Activated naive CD4-positive, alpha-beta T cell treated with anti-CD3 and anti-CD28 coated beads, Interleukin-2, amount 10 ng/mL, durations not matched to agents 7 days and 5 days (primary cell): ENCODE measurements at places on chromosomes 7 and 10.

GRCh38 chr10:22643775-22644174 is 70.6 kb downstream of the PIP4K2A start:
- DNase-seq = no peak

- no peak for DNase-seq
These were observed 185.6 kb downstream of the ANK3 start for GRCh38 chr10:60203993-60204618.

DNA sequence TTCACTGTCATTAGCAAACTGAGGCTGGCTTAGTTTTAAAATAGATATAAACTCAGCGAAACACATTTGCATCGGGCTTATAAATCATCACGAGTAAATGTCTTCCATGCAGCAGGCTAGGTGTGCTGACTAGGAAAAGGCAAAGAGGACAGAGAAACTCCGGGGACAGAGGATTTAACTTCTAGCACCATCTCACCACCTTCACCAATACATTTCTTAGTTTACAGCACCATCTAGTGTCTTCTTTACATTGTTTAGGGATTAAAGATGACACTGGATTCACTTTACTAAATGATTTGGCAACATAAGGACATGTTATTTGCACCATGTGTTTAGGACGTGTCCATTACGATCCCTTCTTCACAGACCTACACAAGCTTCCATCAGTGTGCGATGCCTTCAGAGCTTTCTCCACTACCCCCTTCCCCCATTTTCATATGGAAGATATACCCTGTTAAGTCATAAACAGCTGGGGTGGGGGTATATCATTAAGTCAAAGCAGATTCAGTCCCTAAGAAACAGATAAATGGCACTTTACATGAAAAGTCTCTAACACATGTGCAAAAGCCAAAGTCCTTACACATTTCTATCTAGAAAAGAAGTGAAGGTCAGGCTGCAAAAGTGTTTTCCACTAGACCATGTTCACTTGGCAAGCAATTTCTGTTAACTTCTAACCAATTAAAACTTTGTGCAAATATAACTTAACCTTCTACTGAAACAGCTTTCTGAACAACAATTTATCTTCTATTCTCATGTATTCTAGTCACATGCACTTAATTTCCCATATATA is 103.3 kb downstream of the GRB10 start:
- DNase-seq = no peak

- DNase-seq = no peak
These were observed 663 bp downstream of the HERPUD2 start for GRCh38 chr7:35694161-35694783.

DNA sequence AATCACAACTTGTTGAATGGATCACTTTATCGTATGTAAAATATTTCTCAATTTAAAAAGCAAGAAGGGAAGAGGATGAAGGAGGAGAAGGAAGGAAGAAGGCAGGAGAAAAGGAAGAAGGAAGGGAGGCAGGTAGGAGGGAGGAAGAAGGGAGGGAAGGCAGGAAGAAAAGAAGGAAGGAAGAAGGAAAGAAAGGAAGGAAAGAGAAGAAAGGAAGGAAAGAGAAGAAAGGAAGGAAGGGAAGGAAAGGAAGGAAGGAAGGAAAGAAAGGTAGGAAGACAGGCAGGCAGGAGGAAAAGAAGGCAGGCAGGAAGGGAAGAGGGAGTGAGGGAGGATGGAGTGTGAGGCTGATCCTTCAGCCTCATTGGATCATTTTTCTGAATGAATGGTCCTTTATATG is 145.5 kb downstream of the MYOF start:
- no peak for DNase-seq
